ENCODE measurements at places on chromosomes 16 and 17.

DNA sequence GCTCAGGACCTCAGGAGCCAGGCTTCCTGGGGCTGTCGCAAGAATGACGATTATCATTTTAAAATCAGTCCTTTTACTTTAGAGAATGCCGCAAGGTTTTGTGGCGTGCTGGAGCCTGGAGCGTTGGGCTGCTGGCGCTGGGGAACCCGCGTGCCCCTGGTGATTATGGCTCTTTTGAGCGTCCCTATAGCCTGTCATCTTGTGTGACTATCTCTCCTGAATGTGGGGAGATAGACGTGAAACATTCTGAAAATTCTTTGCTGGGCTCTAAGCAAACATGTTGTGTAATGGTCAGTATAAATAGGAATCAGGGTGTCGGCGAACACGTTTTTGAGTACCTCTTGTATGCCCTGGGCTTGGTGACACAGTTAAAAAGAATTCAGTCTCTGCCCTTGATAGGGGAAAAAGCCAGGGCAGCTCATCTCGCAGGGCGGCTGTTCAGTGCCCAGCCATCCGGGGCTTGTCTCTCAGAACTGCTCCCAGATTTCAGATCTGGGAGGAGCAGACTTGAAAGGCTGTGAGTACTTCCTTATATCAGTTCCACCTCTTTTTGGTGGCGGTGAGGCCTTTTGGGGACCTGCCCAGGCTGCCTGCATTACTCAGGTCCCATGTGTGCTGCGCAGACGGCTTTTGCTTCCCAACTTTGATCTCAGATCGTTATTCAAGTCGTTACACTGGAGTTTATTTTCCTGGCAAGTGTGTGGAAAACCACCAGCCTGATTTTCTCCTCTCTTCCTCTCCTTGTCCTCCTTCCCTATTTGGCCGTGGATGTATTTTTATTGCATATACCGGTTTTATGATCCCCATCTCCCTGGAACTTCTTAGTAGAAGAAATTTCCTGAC lies 973 bp downstream of the SLC7A6 start:
- DNase-seq, result no peak

DNA sequence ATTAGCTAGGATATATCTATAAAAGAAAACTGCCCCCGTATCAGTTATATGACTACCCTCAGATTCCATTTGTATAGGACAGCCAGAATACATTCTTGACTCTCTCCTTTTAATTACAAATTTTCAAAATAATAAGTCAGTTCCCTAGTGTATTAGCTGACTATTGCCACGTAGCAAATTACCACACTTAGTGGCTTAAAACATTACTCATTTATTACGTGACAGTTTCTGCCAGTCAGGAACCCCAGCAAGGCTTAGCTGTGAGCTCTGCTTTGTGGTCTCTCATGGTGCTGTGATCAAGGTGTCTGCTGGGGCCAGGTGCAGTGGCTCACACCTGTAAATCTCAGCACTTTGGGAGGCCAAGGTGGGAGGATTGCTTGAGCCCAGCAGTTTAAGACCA lies 13.9 kb upstream of the SCNN1B start:
- DNase-seq, result no peak

DNA sequence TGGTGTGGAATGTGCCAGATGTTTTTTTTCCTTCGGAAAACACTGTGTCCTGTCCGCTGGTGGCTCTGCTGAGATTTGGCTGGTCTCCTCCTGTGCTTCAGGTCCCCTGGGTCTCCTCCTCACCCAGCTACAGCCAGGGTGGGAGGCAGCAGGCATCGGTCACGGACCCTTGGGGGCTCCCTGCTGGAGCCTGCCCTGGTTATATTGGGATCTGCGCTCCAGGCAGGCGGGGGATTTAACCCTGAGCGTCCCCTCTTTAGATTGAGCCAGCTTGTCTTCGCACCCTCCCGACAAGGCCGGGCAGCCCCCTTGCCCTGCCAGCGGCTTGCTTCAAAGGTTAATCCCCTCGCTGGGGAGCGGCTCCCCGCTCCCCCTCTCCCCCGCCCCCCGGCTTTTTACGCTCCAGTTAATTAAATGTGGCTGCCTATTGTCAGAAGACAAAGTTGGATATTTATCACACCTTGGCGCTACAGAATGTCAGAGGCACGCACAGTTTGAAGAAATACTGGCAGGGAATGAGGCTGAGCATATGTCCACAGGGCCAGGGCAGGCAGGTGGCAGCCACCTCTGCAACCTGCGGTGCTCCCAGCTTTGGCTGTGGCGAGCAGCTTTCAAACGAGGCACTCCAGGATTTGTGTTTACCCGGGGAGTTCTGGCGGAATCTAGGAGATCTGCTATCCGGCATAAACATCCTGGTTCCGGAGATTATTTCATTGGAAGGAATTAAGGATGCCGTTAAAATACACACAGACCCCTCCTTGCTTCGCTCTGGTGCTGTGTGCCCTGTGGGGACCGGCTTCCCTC lies 38.2 kb upstream of the GSE1 start:
- DNase-seq, result no peak

DNA sequence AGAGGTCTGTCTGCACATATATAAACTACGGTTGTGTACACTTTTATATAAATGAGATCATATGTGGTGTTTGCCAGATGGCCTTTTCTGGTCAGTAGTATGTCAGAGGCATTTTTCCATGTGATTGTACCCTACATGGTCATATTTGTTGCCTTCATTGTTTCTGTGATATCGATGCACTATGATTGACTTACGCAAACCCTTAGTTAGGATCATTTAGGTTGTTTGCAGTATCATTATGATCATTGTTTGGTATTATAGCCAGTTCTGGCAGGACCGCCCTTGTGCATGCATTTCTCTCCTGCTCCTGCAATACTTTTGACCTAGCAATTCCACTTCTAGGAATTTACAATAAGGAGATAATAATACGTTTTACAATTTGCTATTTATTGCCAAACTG lies 169.1 kb downstream of the MSI2 start:
- DNase-seq, result no peak

DNA sequence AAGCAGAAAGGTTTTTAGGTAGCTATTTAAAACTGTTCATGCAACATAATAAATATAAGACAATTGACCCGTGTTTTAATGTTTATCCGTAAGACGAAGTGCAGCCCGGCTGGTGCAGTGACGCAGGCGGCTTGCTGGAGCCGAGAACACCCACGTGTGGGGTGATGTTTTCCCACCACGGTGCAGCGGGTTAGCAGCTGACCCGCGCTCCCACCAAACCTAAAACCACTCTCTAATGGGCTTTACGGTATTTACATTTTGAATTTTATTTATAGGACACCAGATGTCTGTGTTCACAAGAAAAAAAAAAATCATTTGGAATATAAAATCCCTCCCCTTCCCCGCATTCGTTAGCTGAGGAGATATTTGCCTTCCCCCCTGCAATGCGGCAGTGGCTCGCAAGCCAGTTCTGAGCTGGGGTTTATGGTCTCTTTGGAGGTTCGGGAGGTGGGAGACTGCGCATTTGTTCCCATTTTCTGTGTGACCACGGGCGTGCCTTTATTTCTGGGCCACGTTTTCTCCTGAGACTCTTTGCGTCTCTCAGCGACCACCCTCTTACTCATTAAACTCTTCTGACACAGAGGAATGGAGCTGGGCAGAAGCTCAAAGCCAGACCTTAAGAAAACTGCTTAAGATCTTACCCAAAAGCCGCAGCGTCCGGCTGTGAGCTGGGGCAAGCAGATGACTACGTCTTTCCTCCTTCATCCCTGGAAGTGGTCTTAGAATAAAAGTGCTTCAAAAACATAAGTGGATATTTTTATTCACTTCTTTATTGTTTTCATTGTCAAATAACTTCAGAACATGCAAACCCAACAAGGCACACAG lies 301.1 kb downstream of the IRF8 start:
- DNase-seq, result no peak

DNA sequence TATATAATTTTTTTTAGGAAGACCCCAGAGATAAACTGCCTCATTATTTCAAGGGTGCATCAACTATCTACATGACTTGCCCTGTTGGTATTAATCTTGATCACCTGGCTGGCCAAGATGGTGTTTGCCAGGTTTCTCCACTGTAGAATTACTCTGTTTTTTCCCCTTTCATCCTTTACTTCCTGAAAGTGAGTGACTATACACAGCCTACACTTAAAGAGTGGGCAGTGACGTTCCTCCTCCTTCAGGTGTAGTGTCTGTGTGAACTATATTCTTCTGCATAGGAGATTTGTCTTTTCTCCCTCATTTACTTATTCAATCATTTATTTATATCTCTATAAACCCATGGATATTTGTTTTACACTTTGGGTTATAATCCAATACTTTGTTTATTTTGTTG lies 246.7 kb downstream of the IRF8 start:
- no peak for DNase-seq

- DNase-seq, result no peak
Measured at GRCh38 chr16:50627419-50627818, 53.7 kb downstream of the SNX20 start.

- no peak for DNase-seq
Measured at GRCh38 chr17:927611-928461, 51.7 kb downstream of the NXN start.

- DNase-seq, result no peak
Measured at GRCh38 chr17:40366076-40366860, 1.7 kb upstream of the GJD3 start.

DNA sequence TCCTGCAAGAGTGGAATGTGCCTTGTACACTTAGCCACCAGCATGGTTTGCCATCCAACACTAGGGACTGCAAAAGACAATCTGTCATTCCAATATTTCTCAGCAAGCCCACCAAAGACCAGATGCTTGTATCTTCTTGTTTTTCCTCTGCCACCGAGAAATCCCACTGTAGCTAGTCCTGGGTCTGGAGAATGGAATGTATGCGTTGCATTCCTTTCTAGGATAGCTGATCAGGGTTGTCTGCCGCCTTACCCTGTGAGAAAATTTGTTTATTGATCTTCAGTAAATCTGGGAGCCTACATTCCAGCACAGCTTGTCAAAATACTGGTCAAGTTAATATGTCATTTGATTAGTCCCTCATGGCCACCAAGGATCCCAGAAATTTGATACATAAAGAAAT lies 28.1 kb upstream of the ADAMTS18 start:
- DNase-seq, result no peak

DNA sequence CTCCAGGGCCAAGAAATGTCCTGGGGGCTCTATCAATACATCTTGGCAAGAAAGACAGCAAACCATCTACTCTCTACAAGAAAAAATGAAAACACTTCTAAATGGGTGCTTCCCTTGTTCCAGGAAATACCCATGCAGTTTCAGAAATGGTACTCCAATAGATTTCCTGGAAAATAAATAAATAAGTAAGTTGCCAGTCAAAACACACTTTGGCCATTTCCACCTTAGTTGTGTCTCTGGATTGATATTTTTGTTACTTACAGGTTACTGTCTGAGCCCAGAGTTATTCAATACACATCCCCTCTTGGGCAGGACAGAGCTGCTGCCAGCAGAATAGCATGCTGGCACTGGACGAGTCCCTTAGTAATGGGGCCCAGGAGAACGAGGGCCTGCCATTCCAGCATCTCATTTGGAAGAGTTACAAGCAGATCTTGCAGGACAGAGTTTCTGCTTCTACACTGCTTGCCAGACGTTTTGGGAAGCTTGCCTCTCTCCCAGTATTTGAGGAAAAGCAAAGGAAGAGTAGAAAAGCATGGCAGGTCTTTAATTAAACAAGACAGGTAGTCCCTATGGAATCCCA lies 100.5 kb downstream of the SMG6 start:
- DNase-seq, result no peak

DNA sequence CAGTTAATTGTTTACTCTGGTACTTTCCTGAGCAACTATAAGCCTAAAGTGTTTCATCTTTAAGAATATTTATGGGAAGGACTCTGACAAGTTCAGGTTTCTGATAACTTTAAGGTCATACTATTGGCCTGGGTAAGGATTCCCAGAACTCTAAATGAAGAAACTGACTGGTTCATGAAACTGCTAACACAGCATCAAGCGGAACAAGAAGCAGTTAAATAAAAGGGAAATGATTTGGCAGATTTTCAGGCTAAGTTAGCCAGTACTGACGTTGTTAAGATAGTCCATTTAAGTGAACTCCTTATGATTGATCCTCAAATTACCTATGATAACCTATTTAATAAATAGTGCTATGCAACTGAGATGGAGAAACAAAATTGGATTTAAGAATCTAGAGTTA lies 101.6 kb upstream of the CES5A start:
- DNase-seq, result no peak

DNA sequence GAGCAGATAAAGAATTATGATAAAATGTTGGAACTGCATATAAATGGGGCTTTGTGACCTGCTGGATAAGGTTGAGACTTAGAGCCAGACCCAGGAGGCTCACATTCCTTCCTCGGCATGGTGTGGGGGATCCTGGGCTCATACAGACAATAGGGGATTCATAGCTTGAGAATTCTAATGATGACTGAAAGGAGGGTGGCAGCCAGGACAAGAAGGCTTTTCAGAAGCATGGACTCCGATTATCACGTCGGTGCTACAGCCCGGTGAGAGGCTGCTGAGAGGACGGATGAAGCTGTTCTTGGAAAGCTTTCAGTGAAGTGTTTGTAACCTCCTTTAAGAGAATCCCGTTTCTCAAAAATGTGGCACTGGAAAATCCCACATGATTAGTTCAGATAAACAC lies 167.2 kb downstream of the ANKFN1 start:
- DNase-seq, result no peak

DNA sequence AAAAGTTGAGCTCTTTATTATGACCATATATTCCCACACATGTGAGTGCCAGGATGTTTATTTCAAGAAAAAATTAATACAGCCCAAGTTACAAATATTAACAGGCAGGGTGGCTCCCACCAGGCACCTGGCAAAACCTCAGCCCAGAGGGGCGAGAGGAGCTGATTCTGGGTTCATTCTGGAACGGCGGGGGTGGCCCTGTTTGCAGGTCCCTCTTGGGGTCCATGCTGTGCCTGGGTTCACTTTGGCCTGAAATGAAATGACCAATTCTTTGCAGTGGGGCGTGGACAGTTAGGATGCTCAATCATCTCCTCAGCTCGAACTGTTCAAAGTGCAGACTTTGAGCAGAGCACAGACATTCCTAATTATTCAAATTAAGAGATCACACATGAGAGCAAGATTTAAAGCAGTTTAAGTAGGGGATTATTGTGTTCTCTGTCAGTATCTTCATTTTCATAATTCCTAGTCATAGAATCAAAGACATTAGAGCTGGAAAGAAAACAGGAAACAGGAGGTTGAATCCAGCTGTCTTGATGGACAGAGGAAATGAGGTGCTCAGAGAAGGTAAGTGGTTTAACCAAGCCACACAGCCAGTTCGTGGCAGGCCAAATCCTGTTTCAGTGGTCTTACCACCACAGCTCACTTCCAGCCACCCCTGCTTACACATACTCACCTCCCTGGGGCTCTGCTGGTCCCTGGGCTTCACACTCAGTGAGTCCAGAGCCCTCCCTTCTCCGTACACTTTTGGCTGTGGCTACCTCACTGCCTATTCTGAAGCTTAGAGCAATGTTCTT lies 363.9 kb upstream of the TNRC6C start:
- DNase-seq, result no peak

DNA sequence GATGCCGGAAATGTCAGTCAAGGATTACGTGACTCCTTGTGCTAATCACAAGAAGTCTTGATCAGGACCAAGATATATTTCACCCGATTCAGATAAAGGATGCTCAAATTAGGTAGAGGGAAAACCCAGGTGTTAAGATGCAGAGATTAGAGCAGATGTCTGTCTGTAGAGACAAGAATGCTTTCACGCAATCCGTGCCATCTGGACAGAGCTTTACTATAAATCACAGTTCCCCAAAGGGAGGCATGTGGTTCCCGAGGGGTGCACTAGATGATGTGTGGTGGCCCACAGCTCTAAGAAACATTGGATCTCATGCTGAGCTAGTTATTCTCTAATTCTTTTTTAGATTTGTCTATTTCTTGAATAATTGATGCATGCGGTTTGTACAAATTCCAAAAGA lies 9.8 kb upstream of the MAP3K14 start:
- no peak for DNase-seq

Data from progenitor cell of endocrine pancreas (in vitro differentiated cells).